ENCODE measurements at places on chromosomes 1 and 21. TPM values are rescaled to one million over a fixed set of nuclear protein-coding genes. Genes with fewer than 3 reads are reported as not detected.

DNA sequence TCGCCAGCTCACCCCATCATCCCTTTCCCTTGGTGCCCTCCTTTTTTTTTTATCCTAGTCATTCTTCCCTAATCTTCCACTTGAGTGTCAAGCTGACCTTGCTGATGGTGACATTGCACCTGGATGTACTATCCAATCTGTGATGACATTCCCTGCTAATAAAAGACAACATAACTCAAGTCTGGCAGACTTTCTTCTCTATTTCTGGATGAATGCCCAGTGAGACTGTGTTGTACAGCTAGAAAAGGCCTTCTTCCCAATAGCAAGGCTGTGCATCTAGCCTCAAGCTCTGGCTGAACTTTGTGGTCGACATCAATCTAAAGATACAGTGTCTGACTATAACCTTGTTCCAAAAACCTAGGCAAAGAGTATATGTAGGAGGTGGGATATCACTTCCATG is 6.4 kb downstream of the IL24 start:
- no peak for DNase-seq

- DNase-seq = no peak
Measured at GRCh38 chr1:6695868-6696267, 5.7 kb downstream of the DNAJC11 start.

- DNase-seq = no peak
Measured at GRCh38 chr1:185917646-185918045, 183.5 kb downstream of the HMCN1 start.

DNA sequence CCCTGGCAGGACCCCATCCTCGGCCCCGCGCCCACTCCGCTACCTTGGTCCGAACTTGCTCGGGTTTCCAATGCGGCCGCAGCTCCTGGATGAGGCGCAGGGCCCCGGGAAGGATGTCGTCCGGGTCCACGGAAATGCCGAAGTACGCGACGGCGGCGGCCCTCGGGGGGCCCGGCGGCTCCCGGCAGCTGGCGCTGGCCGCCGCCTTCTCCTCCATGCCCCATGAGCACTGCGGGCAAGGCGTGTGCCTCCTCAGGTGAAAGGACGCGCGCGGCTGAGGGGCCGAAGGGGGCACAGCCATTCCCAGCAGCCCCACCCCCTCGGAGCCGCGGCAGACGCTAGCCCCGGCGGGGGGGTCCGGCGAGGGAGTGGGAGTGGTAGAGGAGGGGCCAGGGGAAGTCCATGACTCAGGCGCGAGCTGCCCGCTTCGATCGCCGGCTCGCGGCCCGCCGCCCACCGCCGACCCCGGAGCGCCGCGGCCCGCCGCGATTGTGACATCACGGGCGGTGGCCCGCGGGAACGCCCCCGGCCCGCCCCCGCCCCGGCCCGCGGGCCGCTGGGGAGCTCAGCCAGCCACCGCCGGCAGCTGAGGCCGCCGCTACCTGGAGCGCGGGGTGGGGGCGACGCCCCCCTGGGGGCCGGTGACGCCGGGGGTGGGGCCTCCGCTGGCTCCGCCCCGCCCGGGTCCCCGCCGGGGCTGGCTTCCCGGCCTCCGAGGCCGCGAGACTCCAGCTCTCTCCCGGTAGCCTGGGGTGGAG is at the start of gene ETNK2:
Gene ETNK2, minus strand, starts transcription at position 493 of the 758 bp plus-strand sequence. Its CDS starts 192 bp downstream, at position 301.
- DNase-seq = no peak

The TNNI3K gene
- 0.48 TPM for total RNA-seq

GRCh38 chr1:40390857-40391256 is 17.3 kb downstream of the SMAP2 start:
- no peak for DNase-seq

The XCL1 gene
- total RNA-seq = 0.63 TPM

DNA sequence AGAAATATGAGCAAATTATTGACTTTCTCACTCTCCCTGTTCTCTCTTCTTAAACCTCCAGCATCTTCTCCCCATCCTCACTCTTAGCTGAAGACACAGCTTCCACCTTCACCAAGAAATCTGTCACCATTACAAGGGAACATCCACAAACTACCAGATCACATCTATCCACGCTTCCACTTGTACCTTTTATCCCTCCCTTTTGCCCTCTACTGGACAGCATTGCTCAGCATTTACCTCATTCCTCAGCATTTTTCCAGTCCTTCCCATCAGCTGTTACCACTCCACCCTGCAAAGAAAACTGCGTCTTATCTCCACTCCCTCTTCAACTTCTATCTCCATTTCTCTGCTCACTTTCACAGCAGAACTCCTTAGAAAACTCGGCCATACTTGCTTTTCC is 42.6 kb downstream of the KCNJ6 start:
- DNase-seq = no peak

The TNFRSF1B gene
- total RNA-seq = 2.9 TPM

The PARS2 gene
- total RNA-seq = 10.0 TPM

- DNase-seq = no peak
Measured at GRCh38 chr1:175840787-175841186, 97.4 kb upstream of the TNR start.

GRCh38 chr21:32726839-32727686 is 750 bp downstream of the SYNJ1 start:
- DNase-seq = peak; percentile 57

The IFFO2 gene
- 8.7 TPM for total RNA-seq

The ILDR2 gene
- 1.5 TPM for total RNA-seq

GRCh38 chr1:243991650-243992049 is 59.4 kb upstream of the ZBTB18 start:
- no peak for DNase-seq

The GRIK1 gene
- total RNA-seq = 0.32 TPM

- DNase-seq = no peak
Measured at GRCh38 chr1:3308053-3308452, 146.4 kb upstream of the ARHGEF16 start.

DNA sequence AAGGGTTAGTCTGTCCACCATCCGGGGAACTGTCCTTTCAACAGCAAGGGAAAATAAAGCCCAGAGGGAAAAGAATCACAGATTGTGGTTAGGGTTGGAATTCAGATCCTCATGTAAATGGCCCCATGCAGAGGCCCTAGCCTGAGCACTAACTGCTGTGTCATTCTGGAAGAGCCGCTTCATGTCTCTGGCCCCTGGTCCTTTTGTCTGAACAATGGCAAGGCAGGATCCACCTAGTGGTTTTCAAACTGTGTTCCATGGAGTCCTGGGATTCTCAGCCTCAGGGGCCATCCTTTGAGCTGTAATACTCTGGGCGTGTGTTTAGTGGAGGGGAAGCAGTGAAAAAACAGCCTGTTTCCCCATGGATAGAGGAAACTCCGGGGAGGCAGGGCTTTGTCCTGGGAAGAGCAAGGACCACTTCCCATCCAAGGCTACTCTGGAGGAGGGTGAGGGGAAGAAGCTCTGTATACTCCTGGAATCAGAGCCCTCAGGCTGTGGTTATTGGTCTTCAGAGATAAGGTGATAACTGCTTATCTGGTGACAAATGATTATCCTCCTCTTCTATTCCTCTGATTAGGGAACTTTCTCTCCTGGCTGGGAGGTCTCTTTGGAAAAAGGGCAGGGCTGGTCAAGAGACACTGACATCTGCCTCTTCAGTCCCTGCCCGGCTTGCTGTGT is 19.2 kb downstream of the PAX7 start:
- DNase-seq = peak; percentile 54

DNA sequence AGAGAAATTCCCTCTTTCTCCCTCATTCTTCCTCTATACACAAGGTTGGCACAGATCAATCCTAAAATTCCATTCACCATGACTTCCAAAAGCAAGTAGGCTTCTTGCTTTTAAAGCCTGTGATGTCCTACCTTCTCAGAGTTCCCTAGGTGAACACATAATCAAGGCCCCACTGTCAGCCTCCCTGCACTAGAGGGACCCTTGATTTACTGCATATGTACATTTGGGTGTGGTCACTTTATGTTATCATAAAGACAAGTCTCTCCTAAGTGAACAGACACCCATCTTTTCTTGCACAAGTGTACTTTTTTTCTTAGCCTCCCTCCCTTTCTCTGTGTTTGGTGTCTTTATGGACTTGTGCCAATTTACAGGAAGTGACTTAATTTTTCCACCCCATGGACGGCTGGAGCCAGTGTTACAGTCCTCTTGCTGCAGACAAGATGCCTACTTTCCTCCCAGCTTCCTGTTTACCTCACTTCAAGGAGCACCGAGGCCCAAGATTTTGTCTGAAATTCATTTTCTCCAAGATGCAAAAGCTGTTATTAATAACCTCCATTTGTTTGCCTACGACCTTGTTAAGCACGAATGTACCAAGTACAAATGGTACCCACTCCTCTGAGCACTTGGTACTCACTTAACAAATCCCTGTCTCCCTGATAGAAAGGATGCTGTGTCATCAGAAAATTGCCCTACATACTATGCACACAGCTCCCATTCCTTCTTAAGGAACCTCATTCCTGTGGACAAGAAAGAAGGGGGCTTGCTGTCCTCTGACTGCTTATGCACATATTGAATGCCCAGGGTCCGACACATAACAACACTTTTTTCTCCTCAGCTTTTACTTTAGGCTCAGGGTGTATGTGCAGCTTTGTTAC is 82.8 kb upstream of the SLC44A3 start:
- DNase-seq = no peak

DNA sequence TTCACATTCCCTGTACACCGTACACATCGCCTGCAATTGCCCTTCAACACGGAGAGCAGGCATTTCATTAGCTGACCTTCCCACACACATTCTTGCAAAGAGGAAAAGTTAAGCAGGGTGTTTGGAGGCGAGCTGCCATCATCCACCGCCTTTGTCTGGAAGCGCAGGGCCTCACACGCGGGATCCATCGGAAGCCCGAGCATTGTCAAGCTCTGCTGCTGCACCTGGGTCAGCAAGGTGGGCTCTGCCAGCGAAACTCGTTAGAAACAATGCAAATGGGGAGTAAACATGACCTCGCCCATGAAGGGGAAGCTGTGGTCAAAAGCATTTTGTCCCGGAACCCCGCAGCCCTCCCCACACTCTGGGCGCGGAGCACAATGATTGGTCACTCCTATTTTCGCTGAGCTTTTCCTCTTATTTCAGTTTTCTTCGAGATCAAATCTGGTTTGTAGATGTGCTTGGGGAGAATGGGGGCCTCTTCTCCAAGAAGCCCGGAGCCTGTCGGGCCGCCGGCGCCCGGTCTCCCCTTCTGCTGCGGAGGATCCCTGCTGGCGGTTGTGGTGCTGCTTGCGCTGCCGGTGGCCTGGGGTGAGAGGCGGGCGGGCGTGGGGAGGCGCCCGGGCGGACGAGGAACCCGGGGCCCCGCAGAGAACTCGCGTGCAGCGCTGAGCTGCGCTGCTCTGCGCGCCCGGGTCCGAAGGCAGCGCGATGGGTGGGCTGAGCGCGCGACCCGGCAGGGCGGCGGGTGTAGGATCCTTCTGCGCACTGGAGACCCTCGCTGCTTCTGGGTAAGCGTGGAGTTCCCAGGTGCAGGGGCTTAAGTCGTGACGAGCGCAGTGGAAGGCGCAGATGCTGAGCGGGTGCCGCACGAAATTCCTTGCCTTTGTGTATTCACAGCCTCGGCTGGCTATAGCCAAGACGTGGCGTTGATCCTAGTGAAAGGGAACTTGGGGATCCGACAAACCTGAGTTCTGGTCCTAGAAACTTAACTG is at the start of gene CR1:
Gene CR1, plus strand, starts transcription at position 357 of the 992 bp plus-strand sequence. Its CDS starts 111 bp downstream, at position 468.
- DNase-seq = peak; percentile 68

GRCh38 chr21:38772646-38773045 is 33.1 kb upstream of the ETS2 start:
- no peak for DNase-seq

GRCh38 chr1:198228925-198229324 is 72.1 kb downstream of the NEK7 start:
- DNase-seq = no peak

DNA sequence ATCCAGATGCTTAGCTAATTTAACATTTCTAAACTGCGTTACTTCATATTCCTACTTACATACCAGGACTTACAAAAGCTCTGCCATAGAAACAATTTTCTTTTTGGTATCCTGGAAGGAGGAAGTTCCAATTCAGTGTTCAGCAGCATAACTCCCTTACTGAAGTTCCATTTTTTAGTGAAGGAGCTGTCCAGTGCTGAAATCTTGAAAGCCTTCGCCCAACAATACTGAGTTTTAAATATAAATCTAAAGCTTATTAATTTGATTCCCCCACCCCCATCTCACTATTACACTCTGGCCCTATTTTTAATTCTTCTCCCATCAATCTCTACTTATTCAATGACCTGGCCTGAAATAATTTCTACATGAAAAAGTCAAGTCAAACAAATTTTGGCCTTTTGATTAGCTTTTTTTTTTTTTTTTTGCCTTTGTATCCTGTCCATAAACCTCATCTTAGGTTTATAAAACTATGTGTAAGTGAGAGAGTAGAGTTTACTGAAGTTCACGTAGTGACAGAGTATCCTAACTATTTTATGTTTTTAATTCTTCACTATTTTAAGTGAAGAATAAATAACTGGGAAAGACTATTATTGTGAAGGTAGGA is 323.0 kb upstream of the PLD5 start:
- DNase-seq = no peak

- no peak for DNase-seq
Measured at GRCh38 chr1:68233202-68233601, 879 bp upstream of the WLS start.

The C2CD2 gene
- 13.0 TPM for total RNA-seq

- DNase-seq = peak; percentile 89
Measured at GRCh38 chr1:165768513-165769394, at the start of gene TMCO1. Gene TMCO1 (minus strand): TSS chr1:165768868. CDS start chr1:165768751, 117 bp downstream.

DNA sequence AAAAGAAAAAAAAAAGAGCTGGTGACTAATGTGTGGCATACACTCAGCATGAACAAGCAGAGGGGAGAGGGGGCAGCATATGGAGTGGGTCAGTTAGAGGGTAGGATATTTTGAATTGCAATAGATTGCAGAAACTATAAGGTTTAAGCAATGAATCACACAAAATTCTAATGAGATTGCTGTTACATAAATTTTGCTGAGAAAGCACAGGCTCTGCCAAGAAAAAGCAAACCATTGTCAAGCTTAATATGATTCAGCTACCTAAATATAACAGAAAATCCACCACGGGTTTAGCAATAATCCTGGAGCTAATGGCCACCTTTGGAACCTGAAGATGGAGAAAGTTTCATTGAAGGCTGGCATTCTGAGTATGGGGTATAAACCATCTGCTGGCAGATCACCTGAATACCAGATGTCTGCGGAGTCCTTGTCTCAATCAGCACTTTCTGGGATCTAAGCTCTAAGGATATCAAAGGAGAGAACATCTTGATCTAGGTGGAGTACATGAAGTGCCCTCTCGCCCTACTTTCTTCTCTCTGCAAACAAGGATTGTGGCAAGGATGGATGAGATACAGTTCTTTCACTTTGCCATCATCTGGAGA is 30.3 kb upstream of the ANGPTL7 start:
- no peak for DNase-seq

The SYCP1 gene
- total RNA-seq = 0.44 TPM

DNA sequence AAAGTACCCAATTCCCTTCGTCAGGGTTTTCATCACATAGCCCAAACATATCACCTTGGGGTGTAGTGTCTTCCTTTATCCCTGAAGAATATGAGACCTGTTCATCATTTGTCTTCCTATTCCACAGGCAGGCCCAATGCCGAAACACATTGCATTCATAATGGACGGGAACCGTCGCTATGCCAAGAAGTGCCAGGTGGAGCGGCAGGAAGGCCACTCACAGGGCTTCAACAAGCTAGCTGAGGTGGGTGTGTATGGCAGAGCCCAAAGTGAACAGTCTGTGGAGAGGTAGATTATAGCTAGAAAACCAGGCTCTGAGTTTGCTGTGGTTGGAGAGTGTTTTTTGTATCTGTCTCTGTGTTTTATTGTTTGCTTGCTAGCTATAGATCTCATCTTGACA is 5.9 kb downstream of the DHDDS start:
- no peak for DNase-seq

- peak; percentile 79 for DNase-seq
Measured at GRCh38 chr1:35577071-35577998, 4.2 kb downstream of the TFAP2E start.

GRCh38 chr1:169368406-169368769 is 393 bp downstream of the BLZF1 start:
- no peak for DNase-seq

GRCh38 chr1:41578712-41579335 is 94.3 kb upstream of the EDN2 start:
- no peak for DNase-seq
